ENCODE measurements at places on chromosomes 6 and 20.

- DNase-seq = peak; percentile 43
These were observed 73.9 kb downstream of the F13A1 start for GRCh38 chr6:6246544-6246943.

DNA sequence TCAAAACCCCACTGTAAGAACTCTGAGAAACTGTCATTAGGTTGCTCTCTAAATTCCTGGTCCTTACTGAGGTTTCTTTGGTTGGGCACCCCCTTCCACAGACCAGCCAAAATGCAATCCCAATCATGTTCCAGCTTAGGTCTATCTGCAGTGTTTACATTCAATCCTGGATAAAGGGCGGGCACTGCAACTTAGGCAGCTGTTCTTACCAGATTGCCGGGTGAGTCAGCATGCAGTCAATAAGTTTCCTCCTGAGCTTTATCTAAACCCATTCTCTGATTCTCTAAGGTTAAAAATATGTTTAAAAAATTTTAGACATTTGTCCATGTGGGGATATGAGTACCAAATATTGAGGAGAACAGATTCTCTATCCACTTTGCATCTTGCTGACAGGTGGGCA, 197.8 kb downstream of the HAO1 start:
- peak; percentile 26 for DNase-seq

GRCh38 chr6:98900706-98901105, 47.0 kb downstream of the FBXL4 start:
- no peak for DNase-seq

DNA sequence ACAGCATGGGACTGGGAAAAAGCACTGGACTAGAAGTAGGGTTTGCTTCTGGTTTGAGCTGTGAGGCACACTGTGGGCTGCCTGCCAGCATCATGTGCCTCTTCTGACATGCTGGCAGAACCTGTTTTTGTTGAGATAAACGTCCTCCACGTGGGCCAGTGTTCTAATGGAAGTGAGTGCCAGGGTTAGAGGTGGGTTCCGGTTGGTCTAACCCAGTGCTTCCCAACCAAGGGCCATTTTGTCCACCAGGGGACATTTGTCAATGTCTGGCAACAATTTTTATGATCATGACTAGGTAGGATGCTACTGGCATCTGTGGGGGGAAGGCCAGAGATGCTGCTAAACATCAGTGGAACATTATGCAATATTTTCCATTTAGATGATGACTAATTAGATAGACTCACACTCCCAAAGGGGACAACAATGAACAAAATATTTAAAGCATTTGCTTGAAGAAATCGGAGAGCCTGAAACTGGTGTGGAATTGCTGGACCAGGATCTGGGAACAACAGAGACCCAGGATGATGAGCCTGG, 7.8 kb upstream of the APMAP start:
- peak; percentile 83 for DNase-seq

- DNase-seq = no peak
These were observed 138.9 kb upstream of the RALGAPA2 start for GRCh38 chr20:20851385-20851784.

DNA sequence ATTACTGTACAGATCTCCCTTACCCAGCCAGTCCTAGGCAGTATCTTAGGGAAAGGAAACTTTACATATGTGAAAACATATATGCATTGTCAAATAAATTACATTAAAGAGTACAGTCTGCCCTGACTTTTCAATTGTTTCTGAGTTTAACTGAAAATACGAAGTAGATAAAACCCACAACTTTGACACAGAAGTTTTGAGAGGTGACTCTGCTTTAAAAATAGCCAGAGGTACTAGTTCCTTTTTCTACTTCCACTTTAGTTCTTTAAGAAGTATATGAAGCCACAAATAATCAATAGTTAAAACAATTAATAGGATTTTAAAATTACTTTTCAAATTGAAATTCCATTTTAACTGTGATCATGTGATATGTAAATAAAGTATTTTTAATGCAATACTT, 62.9 kb downstream of the BMP5 start:
- no peak for DNase-seq

- DNase-seq = no peak
These were observed 46.9 kb upstream of the TRIM26 start for GRCh38 chr6:30260036-30260504.

DNA sequence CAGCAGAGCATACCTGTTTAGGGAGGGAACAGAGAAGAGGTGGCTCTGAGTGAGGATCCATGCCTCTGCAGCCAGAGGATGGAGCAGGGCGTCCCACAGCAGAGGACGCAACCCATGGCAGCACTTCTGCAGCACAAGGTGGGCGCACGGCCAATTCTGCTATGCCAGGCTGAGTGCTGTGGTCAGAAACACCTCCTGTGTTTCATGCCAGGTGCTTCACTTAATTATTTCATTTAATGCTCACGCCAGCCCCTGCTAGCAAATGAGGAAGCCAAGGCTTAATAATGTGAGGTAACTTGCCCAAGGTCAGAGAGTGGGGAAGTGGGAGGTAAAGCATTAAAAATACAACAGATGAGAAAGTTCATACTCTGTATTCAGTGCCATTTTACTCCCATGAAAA, 68.5 kb upstream of the PTGIS start:
- no peak for DNase-seq

DNA sequence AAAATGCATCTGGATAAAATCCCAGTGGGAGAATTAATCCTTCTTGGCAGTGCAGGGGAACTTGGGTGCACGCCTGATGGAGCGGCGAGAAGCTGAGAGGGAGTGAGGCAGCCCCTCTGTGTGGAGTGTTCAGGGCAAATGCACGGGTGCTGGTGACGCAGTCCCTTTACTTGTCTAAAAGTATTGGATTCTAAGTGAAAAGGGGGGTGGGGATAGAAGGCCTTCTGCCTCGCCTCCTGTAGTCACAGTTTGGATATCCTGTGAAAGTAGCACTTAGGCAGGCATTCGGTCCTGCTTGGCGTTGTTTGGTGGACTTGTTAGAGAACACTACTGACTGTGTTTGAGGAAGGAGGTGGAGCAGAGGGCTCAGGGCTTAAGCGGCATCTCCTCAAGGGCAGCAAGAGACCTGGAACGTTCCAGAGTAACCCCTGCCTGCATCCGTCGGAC, 39.3 kb downstream of the PHACTR3 start:
- no peak for DNase-seq

DNA sequence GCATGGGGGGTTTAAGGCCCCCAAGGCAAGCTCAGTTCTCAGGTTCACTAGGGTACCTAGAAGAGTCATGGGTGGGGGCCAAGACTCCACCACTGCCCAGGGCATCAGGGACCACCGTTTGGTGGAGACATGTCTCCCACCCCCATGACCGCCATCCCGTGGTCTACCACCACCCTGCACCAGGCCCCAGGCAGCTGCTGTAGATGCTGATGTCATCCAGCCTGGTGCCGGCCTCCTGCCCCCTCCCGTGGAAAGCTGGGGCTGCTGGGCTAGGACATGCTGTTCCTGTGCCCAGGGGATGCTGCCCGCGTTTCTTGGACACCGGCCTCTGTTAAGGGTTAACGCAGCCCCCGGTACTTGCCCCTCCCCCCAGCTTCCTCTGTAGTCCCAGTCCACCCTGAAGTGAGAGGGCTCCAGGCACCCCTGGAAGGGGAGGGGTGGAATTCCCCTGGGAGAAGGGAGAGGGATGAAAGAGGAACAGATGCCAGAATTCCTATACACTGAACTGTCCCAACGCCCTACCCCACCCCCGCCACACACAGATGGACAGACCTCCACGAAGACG, 587 bp downstream of the IP6K3 start:
- DNase-seq = peak; percentile 68

- peak; percentile 94 for DNase-seq
These were observed 2.4 kb upstream of the PPP1R3G start for GRCh38 chr6:5082487-5083306.

- DNase-seq = no peak
These were observed 40.4 kb upstream of the DOK5 start for GRCh38 chr20:54435015-54435414.

DNA sequence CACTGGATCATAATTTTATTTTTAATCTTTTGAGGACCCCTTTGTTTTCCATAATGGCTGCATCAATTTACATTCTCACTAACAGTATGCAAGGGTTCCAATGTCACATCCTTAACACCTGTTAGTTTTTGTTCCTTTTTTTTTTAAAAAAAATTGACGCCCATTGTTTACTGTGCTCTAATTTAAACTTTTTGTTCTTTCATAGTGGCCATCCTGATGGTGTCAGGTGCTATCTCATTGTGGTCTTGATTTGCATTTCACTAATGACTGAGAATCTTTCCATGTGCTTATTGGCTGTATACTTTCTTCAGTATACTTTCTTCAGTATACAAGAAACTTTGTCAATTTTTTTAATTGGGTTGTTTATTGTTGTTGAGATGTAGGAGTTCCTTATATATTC, 347.0 kb downstream of the RNGTT start:
- DNase-seq = no peak

GRCh38 chr6:30810813-30811339, 66.5 kb upstream of the IER3 start:
- DNase-seq = no peak

DNA sequence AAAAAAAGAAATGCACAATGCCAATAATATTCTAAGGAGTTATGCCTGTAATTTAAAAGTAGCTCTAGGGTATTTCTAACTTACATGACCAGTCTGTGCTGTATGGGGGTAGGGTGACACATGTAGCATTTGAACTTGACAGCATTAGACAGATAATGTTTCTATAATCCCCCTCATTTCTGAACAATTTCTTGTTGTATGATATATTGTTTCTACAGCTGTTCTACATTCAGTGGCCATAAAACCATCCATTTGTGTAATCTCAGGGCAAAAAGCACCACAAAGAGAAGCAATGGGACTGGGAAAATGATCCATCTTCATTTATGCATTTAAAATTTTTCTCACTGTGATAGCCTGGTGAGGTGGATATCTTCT, 767.8 kb downstream of the TFAP2A start:
- DNase-seq = no peak

GRCh38 chr6:57324538-57324937, 7.1 kb downstream of the PRIM2 start:
- peak; percentile 22 for DNase-seq

DNA sequence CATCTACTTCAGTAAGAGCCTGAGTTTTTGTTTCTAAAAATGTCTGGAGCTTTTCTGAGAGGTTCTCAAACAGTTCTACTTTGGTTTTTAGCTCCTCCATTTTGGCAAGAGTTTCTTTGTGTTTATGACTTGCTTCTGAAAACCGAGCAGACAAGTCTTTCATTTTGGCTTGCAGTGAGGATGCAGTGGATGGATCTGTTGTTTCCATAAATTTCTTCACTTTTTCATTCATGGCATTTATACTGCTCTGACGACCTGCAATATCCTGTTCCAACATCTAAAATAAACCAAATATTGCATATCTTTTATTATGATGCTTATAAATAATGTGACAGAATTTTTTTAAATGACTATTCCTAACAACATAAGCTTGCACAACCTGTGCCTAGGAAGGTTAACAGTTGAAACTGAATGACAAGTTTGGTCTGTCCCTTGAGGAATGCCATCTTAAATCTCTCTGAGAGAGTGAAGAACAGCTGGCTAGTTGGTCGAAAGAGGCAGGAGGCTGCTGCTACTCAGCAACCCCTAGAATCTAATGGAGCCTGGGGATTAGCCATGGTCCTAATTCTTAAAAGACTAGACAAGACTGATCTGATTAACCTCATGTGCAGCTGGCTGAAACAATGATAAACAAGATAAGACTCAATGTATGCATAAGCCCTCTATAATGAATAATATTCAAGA, 69.8 kb downstream of the DST start:
- DNase-seq = no peak

DNA sequence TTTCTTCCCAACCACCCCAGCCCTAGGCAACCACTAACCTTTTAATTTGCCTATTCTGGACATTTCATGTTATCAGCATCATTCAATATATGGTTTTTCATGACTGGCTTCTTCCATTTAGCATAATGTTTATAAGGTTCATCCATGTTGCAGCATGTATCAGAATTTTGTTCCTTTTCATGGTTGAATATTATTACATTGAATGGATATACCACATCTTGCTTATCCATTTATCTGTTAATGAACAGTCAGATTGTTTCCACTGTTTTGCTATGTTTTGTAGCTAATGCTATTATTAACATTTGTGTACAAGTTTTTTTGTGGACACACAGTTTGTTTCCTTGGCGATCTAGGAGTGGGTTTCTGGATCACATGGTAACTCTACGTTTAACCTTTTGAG, 3.0 kb upstream of the DNAAF9 start:
- no peak for DNase-seq

DNA sequence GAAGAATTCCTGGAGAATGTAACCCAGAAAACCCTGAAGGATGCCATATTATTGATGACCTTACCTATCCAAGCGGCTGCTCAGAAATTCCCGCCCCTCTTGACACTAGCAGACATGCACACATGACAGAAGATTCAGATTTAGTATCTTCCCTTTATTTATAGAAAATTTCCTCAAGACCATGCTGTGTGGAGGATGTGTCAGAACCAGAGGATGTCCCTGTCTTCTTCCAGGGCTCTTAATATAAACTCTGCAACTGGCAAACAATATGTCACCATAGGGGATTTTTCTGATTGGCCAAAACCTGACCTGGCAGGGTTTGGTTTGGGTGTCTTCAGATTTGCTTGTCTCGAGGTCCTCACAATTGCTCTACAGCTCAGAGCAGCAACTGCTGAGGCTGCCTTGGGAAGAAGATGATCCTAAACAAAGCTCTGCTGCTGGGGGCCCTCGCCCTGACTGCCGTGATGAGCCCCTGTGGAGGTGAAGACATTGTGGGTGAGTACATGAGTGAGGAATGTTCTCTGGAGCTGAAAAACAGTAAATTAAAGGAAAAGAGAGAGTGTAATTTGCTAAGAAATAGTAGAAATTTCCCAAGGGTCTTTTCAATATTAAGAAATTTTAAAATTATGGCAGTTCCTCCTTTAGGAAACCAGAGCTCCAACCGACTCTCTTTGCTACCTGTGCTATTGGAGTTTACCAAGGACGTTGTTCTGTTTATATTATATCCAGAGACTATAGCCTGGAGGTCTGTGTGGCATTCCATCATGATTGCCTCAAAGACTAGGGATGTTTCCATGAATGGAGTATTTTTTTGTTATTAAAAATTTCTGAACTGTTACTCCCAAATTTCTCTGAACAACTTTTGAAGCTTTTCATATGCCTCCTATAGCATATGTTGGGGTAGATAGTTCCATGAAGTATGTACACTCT, at the start of gene HLA-DQA2:
TSS of gene HLA-DQA2 (plus strand) at position 361 of the 930 bp plus-strand sequence. CDS start at position 414, 53 bp downstream.
- DNase-seq = no peak

GRCh38 chr20:54345301-54345724, 130.1 kb upstream of the DOK5 start:
- peak; percentile 93 for DNase-seq

- DNase-seq = no peak
These were observed 193.2 kb upstream of the MYLIP start for GRCh38 chr6:15935661-15936060.

DNA sequence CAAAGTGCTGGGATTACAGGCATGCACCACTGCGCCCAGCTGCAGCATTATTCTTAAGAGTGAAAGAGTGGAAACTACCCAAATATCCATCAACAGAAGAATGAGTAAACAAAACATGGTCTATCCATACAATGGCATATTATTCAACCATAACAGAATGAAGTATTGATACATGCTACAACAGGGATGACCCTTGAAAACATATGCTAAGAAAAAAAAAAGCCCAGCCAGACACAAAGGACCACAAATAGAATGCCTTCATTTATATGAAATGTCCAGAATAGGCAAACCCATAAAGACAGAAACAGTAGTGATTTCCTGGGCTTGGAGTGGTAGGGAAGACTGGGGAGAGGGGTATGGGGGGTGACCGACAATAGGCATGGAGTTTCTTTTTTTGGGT, 7.1 kb downstream of the TUBB2B start:
- no peak for DNase-seq

Measured in fibroblast of skin of back (primary cell).